NCI-H1930 (cell line): ENCODE measurements at places on chromosomes 4 and X.
A peak's percentile ranks its signal among the peaks of the same experiment; 100 is the strongest.

GRCh38 chr4:40953283-40954087 is 203.7 kb downstream of the NSUN7 start:
- DNase-seq: no peak

GRCh38 chr4:112818594-112818965 is 181.6 kb downstream of the LARP7 start:
- DNase-seq: no peak

GRCh38 chrX:54492340-54492739 is 3.7 kb downstream of the FGD1 start:
- DNase-seq: no peak

DNA sequence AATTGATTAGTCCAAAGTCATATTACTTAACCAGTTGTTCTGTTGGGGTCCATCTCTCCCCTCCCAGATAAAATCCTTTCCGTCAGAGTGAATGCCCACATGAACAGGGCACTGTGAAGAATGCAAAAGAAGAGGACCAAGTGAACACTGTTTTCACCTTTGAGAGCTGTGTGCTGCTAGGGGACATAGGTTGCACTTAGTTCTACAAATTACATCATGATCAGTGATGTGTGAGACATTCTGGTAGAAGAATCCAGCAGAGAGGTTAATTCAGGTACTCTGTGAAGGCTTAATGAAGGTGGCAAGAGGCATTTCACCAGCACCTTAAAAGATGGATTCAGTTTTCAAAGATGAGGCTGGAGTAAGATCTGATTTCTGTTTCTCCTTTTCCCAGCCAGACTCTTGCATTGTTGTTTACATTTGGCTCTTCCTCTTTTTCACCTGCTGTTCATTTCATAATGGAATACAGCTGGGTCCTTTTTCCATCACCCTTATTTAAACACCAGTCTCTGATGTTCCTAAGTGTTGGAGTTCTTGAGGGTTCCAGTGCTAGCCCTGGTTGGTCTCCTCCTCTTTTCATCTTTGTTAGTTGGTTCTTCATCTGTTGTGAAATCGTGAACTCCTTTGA is 10.9 kb downstream of the GAB1 start:
- no peak for DNase-seq

- DNase-seq: no peak
Measured at GRCh38 chrX:6856471-6856870, 291.0 kb upstream of the STS start.

GRCh38 chrX:21438792-21439191 is 64.6 kb downstream of the CNKSR2 start:
- DNase-seq: no peak

DNA sequence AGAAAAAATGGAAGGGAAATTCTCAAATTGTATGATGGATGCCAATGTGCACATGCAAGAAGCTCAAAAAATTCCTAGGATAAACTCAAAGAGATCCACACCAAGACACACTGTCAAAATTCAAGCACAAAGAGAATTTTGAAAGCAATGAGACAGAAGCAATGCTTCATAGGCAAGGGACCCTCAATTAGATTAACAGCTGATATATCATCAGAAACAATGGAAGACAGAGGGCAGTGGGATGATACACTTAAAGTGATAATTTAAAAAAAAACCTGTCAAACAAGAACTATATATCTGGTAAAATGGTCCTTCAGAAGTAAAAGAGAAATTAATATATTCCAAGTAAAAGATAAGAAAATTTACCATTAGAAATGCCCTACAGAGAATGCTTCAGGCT is 306.3 kb upstream of the PCDH7 start:
- DNase-seq: no peak

GRCh38 chr4:73718375-73719373 is 21.7 kb upstream of the CXCL8 start:
- DNase-seq: no peak

GRCh38 chrX:85111347-85111746 is 107.7 kb downstream of the APOOL start:
- peak; percentile 7 for DNase-seq

DNA sequence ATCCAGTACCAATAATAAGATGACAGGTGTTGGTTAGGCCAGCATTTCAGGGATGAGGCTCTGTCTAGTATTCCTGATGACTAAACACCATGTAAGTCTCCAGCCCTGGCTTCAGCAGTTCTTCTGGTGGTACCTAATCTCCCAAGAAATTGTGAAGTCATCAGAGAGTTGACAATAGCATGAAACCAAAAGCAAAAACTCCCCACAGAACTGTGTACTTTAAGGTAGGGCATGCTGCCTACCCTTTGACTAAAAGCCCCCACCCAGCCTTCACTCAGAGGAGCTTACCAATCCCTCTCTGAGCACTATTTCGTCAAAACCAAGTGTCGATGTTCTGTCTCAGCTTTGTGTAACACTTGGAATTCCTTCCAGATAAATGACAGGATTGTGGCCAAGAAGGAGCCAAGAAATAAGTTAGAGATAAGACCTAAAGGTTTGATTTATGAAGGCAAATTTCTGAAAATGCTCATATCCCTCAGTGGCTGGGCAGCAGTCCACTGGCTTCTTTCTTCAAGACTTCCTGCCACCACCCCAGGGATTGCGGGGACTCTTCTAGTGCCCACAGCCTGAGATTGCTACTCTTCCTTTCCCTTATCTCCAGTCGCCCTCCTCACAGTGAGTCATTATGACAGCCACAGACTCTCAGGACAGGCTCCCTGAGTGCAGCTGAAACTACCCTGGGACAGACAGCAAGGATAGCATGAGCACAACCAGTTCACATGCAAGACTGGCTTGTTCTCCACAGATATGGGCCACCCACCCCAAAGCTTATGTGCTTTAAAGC is 67.3 kb upstream of the LHFPL1 start:
- no peak for DNase-seq

DNA sequence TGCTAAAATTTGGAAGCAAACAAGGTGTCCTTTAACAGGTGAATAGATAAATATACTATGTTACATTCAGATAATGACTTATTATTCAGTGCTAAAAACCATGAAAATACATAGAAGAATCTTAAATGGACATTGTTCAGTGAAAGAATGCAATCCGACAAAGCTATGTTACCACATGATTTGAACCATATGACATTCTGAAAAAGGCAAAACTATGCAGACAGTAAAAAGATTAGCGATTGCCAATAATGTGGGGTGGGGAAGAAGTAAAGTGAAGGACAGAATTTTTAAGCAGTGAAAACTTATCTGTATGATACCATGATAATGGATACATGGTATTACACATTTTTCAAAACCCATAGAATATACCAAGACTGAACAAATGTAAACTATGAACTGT is 926.9 kb downstream of the FAT4 start:
- no peak for DNase-seq

GRCh38 chr4:121551881-121552280 is 144.9 kb downstream of the ANXA5 start:
- no peak for DNase-seq

DNA sequence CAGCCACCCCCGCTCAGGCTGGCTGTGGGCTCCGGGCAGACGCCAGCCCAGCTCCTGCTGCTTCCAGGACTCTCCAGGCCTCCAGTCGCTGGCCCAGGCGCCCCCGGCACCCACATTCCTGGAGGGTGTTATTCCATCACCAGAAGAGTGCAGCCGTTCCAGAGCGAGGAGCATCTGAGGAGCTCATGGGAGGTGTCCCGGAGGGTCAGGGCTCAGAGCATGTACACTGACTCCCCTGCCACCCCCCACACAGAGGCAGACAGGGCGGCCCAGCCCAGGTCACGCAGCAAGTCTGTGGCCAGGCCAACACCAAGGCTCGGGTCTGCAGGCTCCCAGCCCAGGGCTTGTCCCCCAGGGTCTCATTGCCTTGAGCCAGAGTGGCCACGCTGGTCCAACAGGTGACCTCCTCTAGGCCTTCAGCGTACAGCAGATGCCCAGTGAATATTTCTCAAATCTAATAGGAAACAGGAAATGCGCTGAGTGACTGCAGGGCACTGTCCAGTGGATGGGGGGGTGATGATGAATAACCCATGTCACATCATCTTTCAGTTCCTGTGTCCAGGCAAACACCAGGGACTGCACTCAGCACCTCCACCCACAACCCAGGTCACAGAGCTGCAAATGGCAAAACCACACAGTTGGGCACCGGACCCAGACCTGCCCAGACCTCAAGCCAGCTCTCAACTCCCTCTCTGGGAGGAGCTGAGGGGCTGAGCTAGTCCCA is 37.2 kb downstream of the ABLIM2 start:
- DNase-seq: no peak

DNA sequence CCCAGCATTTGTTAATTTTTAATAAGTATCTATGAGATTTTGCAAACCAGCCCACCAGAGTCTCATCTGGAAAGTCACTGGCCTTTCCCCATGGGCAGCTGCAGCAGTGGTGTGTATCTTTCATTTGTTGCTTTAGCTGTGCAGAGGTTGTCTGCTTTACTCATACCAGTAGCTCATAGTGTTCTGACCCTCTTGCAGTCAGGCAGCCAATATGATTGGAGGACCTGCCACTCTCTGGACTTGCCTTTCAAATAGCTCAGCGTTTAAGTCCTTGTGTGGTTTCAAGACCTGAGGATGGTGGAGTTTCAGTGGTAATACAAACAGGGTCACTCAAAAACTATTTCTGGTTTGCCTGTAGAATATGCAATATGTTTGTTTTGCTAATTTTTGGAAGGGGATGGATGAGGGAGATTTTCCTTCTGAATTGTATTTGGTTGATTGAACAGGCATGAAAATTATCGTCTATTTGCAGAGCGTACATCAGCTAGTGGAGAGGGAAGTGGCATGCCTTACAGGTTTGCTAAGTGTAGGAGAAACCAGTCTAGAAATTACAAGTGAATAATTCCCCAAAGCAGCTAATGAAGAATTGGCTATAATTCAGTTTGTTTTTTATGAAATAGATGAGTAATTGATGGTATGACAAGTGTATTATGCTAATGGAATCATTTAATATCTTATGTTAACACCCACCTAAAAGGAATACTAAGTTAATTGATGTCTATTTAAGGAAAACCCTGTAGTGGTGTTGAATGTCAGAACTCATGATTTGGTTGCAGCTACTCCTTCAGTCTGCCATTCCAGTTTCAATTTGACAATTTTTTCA is 8.9 kb downstream of the POLA1 start:
- DNase-seq: no peak

DNA sequence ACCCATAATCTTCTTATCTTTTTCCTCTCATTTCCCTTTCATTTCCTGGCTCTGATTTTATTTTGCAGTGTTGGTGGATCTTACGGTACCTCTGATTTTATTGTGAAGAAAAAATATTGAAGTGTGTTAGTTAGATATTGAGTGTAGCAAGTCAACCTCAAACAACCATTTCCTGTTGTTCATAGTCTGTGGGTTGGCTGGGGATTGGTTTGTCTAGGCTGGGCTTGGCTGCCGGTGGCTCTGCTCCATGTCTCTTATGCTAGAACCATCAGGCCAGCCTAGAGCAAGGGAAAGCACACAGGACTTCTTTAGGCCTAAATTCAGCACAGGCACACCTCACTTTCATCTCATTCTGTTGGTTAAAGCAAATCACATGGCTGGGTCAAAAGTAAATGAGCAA is 383.1 kb upstream of the LCORL start:
- no peak for DNase-seq

GRCh38 chrX:73859622-73860021 is 296.6 kb downstream of the CHIC1 start:
- no peak for DNase-seq

DNA sequence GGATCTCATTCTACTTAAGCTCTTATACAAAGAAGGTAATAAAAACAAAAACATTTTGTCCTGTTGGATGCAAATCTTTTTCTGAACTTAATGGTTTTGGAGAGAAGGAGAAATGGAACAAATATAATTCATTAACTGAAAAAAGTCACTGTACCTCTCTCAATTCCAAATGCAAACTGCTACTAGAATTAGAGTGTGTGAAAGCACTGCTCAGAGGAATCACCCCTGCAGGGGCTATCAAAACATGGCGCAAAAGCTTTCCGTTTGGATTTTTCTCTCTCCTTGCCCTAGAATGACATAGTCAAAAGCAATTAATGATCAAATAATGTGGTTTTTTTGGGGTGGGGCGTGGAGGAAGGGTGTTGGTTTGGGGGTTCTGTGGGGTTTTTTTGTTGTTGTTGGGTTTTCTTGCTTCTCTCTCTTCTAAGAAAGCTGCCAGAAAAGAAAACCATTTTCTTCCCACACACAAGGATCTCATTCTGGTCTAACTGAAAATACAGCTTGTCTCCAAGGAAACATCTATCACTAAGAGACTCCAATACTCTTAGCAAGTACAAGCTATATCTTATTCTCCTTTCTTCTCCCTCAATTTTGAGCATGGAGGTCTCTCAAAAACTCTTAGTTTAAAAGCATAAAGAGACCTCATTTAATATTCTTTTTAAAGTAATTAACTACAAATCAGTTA is 41.6 kb downstream of the USP46 start:
- DNase-seq: no peak

DNA sequence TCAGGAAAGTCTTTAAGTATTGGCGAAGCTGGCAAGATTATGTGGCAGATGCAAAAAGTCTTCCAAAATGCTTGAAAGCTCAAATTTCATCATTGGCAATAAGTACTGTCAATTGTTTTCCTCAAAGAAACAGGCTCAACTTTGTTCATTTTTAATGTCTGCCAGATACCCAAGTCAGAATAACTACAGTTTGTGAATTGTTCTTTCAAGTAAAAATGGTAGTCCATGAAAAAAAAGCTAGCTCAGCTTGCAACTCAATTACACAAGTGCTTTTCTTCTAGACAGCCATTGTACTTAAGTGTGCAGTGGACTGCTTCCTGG is 70.5 kb downstream of the AFF1 start:
- DNase-seq: no peak

DNA sequence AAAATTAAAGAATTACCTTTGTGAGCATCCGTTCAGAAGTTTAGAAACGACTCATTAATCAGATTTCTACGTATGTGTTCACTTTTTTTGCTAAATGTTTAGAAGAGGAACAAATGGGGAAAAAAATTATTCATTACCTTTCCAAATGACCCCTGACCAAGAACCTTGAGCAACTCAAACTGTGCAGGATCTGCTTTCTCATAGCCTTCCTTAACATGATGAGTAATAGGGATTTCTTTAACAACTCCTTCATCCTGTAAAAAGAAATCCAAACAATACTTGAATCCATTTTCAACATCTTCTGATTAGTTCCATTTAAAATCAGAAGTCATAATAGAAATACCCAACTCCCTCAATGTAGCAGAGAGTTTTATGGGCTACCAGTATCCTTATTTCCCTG is 32.1 kb downstream of the RPS6KA6 start:
- no peak for DNase-seq

DNA sequence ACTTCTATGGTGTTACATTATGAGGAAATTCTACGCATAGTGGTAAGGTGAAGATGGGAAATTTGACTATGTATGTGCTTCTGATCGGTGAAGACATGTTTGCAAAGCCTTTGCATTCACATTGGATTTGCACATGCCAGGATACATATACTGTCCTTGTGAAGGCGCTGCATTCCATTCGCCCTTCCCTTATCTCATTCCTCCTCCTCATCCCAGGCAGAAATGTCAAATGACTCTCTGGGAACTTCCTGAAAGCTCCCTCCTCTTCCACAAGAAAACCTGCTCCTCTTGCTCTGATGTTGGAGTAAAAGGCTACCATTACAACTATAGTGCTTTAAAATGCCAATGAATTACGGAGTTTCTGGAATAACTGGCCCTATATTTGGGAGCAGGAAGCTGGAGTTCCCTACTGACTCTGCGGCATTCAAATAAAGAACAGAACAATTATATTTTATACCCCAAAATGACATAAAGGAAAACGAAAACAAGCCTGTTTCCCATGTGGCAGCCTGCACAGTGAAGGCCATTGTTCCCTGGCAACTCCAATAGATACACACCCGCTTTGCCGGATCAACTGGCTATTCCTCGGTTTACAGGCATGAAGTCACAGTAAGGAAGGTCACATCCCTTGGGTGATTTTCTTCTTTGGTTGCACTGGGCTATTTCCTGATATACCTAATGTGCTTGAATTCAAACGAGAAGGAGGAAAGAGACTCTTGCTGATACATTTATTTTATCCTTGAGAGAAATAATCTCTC is 84.5 kb downstream of the AREG start:
- no peak for DNase-seq
